ENCODE measurements at places on chromosomes 1 and 21.

GRCh38 chr1:172041742-172042141 is 200.4 kb downstream of the DNM3 start:
- no peak for DNase-seq

DNA sequence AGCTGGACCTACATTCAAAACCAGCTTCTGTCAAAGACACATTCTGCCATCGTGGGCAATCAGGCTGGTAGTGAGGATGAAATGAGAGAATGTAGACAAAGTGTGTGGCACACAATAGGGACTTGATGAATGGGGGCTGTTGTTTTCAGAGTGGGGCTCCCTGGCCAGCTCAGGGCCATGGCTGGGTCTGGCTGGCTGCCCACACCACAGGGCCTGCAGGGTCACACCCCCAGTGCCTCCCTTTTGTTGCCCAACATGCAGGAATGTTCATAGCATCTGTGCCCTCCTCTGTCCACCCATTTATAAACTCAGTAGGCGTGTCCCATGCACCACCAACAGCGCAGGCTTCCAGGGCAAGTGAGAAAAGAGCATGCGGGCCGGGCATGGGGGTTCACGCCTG is 20.8 kb upstream of the ECE1 start:
- no peak for DNase-seq

- no peak for DNase-seq
Observed at GRCh38 chr1:235047331-235047871, 81.2 kb downstream of the TOMM20 start.

DNA sequence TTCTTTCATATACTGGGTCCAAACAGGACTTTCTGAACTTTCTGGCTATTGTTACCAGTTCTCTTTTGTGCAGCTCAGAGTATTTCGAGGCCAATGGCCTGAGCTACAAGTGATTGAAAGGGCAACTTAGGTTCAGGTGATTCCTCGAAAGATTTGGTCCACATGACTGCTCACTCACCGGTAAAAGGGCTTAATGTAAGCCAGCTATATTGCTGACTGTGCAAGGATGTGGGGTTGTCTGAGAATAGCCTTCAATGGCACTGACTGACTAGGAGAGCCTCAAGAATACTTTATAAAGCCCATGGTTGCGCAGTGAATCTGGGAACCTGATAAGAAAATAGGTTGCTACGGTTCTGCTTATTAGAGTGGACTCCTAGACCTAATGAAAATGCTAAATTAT is 269.0 kb downstream of the SEC16B start:
- DNase-seq: no peak

DNA sequence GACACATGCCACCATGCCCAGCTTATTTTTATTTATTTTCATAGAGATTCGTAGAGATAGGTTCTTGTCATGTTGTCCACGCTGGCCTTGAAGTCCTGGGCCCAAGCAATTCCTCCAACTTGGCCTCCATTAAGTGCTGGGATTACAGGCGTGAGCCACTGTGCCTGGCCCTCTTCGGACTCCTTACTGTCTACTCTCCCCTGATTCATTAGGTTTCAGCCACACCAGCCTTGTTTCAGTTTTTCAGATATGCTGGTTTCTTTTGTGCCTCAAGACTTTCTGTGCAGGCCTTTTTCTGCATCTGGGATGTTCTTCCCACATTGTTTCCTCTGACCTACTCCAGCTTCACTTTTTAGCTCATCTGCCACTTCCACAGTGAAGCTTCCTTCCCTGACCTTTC is 85.4 kb downstream of the CACNA1E start:
- no peak for DNase-seq

DNA sequence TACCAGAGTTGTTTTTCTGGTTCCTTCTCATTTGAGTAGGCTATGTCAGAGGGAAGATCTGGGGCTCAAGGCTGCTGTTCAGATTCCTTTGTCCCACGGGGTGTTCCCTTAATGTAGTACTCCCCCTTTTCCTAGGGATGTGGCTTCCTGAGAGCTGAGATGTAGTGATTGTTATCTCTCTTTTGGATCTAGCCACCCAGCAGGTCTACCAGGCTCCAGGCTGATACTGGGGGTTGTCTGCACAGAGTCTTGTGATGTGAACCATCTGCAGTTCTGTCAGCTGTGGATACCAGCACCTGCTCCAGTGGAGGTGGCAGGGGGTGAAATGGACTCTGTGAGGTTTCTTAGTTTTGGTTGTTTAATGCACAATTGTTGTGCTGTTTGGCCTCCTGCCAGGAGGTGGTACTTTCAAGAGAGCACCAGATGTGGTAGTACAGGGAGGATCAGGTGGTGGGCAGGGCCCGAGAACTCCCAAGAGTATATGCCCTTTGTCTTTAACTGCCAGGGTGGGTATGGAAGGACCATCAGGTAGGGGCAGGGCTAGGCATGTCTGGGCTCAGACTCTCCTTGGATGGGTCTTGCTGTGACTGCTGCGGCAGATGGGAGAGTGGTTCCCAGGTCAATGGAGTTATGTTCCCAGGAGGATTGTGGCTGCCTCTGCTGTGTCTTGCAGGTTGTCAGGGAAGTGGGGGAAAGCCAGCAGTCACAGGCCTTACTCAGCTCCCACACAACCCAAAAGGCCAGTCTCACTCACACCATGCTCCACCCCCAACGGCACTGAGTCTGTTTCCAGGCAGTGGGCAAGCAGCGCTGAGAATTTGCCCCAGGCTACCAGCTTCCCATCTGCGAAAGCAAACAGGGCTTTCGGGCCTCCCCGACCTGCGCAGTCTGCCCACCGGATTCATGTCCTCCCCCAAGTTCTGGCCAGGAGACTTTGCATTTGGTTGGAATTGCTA is 64.2 kb downstream of the SERINC2 start:
- no peak for DNase-seq

GRCh38 chr1:239947801-239948200 is 143.9 kb upstream of the FMN2 start:
- no peak for DNase-seq

All from omental fat pad (tissue), 4 donors.